AG10803 (cell line): ENCODE measurements at places on chromosomes 16 and 17.

DNA sequence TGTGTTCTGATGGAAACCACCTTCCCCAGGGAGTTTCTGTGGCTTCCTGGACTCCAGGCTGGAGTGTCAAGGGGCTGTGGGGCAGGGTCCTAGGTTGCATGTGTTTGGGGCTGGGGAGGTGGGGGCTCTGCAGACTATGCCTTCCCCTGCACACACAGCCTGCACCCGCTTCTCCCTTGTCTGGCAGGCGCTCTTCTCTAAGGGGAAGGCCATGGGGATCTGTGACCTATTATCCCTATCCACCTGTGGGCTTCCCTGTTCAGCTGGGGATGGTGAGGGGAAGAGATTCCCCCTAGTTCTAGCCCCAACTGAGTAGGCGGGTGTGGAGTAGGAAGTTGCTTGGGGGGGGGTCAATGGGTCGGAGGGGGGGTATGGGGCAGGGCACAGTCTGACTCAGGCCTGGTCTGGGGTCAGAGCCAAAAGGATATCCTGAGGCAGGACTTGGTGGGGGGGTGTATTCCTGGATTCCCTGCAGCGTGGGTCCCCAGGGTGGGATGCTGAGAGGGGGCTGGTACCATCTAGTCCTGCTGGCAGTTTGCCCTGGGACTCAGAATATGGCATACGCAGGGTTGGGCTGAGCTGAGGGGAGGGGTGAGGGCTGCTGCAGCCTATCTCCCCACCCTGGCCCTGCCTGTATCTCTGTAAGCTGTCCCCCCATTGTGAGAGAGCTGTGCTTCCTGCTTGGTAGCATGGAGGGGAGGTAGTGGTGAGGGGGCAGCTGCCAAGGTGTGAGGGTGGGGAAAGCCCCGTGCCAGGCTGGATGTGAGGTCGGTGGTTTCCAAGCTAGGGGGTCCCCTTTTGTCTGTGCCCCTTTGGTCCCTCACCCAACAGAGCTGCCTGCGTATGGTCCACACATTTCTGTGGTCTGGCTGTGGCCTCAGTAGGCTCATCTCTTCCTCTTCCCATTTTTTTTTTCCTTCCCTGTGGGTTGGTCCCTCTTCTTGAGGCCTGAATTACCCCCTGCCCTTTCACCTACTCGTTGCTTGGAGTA is 14.7 kb downstream of the RARA start:
- DNase-seq = peak; percentile 72

DNA sequence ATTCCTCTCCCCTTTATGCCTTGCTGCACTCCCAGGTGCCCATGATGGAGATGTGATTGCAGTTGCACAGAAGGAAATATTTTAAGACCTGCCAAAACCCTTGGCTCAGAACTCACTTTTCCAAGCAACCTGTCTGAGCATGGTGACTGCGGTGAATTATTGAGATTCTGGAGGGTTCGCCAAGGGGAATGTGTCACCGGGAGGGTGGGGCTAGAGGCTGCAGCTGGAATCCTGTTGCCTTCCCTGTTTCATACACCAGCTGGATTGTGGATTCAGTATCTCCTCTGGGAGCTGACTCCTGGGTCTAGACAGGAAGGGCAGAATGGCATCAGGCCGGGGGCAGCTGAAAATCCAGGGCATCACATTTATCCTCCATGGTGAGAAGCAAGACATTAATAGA is 527.2 kb downstream of the TMEM114 start:
- no peak for DNase-seq

GRCh38 chr17:54900457-54901229 is at the start of gene TOM1L1:
TSS of gene TOM1L1 (plus strand) at chr17:54900852. CDS start at chr17:54900866, 14 bp downstream.
- DNase-seq = peak; percentile 57

GRCh38 chr16:87382023-87382785 is 1.4 kb downstream of the FBXO31 start:
- no peak for DNase-seq

DNA sequence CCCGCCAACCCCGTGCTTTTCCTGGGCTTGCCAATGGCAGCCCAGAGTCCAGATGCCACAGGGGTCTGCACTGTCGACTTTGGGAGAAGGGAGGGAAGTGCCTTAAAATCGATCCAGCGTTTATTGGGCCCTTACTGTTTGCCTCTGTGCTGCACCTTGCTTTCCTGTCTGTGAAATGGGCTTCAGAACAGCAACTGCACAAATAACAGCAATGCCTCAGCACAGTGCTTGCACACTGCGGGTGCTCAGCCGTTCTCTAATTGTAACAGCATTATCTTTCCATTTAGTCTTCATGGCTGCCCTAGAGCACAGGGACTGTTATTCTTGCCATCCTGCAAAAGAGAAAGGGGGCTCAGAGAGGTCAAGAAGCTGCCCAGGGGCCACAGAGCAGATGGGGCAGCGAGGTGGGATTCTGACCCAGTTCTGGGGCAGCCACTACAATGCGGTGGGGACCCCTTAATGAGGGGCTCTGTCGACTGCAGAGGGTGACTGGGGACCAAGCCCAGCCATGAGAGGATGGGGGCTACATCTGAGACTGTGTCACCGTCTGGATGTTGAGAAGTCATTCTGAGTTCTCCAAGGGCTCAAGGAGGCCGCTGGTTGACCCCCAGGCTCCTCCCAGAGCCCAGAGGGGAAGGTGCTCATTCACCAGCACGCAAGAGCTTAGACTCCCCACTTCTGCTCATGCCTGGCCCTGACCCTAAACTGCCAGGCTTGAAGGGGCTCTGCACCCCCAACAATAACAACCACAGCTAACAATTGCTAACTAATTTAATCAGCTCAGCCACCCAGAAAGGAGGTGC is 9.4 kb upstream of the FOXF1 start:
- DNase-seq = no peak

DNA sequence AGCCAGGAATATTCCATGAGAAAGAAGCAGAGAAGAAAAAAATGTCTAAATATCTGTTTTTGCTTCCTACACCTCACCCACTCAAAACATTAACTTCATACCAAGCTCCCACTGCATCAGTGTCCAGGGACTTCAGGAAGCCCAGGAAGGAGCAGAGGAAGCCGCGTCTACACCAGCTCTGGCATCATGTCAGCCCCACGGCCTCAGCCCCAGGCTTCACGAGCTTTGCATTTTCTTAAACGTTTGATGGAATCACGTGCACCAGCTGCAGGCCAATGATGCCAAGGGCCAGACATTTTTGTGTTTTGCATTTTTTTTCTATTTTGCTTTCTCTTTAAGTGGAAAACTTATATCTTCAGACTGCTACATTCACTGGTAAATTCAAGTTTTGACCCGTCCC is 48.6 kb downstream of the CDRT4 start:
- DNase-seq = no peak

GRCh38 chr17:65173284-65173793 is 36.2 kb downstream of the RGS9 start:
- peak; percentile 29 for DNase-seq

GRCh38 chr16:22375963-22376640 is 1.7 kb upstream of the CDR2 start:
- DNase-seq = no peak

DNA sequence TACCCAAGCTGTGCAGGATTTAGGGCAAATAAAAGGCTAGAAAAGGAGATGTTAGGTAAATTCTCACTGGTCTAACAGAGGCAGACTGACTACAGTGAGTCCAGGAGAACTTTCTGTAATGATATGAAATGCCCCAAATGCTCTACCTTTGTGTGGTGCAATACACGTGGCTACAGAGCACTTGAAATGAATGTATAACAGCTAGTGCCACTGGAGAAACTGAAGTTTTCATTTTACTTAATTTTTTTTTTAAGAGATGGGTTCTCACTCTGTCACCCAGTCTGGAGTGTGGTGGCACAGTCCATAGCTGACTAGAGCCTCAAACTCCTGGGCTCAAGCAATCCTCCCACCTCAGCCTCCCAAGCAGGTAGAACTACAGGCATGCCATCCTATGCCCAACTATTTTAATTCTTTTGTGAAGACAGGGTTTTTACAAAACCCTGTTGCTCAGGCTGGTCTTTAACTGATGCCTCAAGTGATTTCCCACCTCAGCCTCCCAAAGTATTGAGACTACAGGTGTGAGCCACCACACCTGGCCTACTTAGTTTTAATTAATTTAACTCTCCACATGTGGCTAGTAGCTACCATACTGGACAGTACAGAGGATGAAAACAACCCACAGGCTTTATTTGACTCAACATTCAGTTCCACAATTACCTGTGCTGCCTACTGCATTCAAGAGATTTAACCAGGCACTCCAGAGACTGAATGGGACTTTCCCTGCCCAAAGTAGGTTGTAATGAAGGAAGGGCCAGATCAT is 84.8 kb upstream of the PLEKHM1 start:
- DNase-seq = no peak

DNA sequence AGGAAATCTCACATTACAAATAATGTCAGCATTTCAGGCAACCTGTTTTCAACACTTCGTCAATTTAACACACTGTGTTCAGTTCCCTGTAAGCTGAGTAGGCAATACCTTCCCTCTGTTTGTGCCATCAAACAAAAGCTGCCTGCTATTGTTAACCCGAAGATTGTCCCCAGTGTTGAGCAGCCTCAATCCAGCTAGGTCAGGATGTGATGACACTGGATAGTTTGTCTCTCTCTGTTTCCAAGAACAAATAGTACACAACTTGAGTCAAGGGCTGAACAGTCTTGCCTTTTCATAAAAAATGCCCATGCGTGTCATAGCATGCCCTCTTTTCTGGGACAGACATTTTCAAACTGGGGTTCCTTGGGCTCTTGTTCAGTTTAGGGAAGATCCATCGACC is 36.4 kb downstream of the HSD17B2 start:
- no peak for DNase-seq

DNA sequence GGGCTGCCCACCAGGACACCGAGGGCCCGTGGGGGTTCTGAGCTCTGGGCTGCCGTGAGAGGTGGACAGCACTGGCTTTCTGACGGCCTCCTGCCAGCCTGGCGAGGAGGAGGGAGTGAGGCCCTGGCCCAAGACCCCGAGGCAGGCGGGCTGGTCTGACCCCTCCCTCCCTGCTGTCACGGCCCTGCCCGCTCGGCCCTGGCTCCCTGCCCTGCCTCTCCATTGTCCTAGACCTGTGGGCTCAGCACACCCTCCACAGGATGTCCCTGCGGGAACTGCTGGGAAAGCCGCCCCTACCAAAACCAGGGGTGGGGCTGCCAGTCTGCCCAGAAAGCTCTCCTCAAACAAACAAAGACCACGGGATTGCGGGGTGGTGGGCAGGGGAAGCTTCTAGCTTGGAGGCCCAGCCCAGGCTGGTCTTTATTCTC is 20.7 kb downstream of the SPNS2 start:
- no peak for DNase-seq

DNA sequence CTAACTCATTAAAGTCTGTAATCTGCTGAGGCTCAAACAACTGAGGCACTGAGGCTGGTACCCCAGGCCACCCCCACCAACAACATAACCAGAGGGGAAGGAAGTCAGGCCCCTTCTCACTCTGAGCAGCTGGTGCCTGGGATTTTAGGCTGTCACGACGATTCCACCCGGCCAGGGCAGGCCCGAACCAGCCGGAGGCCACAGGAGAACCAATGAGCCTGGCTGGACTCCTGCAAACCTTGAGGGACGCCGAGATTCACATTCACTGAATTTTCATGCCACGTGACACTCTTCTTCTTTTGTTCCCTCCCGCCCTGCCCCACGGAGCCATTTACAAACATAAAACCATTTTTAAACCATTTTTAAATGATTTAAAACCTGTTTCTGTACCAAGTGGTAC is 48.1 kb downstream of the RPH3AL start:
- no peak for DNase-seq

DNA sequence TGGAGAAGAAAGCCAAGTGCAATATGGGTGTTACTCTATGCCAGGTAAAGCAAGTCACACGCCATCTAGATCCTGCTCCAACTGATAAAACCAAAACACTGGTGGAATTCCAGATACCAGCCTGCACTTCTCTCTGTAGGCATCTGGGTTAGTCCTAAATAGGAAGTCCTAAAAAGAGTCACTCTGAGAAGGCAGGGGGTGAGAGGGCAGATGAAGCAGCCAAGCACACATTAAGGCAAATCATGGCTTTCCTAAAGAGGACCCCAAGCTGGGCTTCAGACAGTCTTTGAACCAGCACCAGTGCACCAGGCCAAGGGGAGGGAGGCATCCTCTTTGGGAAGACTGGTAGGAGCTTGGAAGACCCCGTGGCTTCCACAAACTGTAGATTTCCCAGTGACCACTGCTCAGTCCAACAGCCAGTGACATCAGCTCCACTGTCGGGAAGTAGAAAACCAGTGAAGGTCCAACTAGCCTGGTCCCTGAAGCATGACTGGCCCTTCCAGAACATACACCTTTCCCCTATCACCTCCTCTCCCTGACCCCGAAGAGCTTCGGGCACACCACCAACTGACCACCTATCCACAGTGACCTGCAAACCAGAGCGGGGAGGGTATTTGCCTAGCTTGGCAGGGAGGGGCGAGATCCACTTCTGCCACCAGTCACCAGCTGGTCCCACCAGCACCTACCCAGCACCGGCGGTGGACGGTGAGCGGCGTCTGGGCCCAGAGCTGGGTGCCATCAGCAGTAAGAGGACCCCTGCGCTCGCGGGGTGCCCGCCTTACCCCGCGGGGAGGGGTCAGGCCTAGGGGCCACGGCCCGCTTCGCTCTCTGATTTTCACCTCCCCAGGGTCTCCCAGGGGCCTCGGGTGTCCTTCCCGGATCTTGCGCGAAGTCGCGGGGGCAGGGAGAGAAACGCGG is 1.0 kb downstream of the LITAF start:
- DNase-seq = no peak

DNA sequence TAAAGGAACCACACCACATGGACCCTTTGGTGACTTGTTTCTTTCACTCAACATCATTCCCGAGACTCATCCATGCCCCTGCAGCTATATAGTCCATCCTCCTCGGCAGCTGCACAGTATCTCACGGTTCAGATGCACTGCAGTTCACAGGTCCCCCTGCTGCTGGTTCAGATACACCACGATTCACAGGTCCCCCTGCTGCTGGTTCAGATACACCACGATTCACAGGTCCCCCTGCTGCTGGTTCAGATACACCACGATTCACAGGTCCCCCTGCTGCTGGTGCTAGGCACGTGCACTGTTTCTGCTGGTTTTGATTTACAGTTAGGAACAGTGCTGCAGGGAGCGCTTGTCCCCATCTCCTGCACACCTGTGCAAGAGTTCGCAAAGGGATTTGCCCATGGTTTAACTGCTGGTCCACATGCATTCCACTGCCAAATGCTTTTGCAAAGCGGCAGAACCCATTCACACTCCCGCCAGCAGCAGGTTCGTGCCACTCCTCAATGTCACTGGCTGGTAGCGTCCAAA is 3.8 kb downstream of the HSDL1 start:
- DNase-seq = no peak

- DNase-seq = no peak
Measured at GRCh38 chr17:14048169-14048568, 21.1 kb upstream of the COX10 start.

- peak; percentile 85 for DNase-seq
Measured at GRCh38 chr17:38748149-38748891, at the start of gene PCGF2. TSS of gene PCGF2 (minus strand) at chr17:38748336. CDS start at chr17:38740402, 7,934 bp downstream.

GRCh38 chr16:2008009-2008526 is 1.6 kb downstream of the ZNF598 start:
- peak; percentile 94 for DNase-seq

DNA sequence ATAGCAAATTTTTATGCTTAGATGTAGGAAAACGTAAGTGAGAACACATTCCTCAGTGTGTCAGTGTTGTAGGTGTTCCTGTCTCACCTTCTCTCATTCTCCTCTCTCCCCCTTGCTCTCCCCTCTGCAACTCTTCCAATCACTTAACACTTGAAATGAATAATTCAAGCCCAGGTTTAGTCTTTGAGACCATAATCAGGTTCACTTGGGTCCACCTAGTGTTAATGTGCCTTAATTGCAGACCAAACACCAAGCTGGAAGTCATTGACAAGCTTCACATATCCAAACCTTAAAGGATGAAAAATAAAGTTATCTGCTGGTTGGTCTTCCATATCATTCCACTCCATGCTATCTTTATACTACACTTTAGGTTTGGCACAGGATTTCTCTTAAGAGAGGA is 37.0 kb downstream of the STXBP4 start:
- peak; percentile 8 for DNase-seq
